ENCODE measurements at places on chromosomes 5 and 9.

- DNase-seq, result peak; percentile 44
Measured at GRCh38 chr9:108850293-108850897, 5.4 kb downstream of the ACTL7B start.

DNA sequence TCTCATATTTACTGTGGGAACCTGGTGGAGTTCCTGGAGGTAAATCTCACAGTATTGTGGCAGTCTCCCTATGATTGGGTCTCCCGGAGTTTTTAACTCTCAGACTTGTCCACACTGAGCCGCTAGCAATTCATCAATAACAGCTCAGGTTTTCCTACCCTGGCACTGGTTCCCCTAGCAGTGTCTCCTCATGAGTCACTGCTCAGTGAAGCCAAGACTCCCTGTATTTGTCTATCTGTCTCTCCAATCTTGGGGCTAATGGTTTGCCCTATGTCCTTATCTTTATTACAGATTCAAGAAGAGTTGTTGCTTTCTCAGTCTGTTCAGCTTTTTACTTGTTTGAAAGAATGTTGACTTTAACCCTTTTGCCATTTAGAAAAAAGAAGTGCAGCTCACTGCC is 176.7 kb upstream of the FGF10 start:
- DNase-seq, result no peak

DNA sequence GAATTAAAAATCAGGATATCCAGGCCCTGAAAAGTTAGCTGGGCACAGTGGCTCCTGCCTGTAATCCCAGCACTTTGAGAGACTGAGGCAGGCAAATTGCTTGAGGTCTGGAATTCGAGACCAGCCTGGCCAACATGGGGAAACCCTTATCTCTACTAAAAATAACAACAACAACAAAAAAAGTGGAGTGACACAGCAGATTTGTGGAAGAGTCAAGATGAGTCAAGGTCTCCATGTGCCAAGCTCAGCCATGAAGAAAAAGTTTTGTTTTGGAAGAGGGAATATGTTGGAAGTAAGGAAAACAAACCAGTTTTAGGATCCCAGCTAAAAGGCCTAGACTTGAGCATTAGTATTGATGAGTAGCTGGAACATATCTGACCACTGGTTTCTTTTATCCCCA is 14.7 kb downstream of the LRRC70 start:
- peak; percentile 35 for DNase-seq

DNA sequence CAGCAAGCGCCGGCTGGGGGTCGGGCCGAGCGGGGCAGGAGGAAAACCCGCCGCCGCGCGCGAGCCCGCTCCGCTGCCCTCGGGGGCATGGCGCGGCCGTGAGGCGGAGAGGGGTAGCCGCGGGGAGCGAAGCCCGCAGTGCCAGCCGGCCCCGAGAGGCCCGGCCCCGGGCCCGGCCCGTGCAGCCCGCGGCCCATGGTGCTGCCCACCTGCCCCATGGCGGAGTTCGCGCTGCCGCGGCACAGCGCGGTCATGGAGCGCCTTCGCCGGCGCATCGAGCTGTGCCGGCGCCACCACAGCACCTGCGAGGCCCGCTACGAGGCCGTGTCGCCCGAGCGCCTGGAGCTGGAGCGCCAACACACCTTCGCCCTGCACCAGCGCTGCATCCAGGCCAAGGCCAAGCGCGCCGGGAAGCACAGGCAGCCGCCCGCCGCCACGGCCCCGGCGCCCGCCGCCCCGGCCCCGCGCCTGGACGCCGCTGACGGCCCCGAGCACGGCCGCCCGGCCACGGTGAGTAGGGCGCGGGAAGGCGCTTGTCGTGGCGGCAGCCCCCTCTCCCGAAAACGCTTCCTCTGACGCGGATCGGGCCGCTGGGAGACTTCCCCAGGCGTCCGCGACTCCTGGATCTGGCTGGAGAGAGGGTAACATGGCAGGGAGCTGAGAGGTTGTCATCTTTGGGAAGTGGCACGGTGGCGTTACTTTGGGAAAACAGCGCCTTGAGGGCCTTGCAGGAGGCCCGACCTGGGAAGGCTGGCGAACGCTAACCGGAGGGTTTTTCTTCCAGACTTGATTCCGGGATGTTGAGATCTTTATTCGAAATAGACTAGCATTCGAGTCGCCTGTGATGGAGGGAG is 523 bp downstream of the MAML1 start:
- DNase-seq, result peak; percentile 52

- DNase-seq, result no peak
Measured at GRCh38 chr9:112945620-112946208, 55.0 kb upstream of the SLC46A2 start.

GRCh38 chr5:179225387-179225786 is 119.9 kb downstream of the ADAMTS2 start:
- DNase-seq, result no peak

GRCh38 chr5:80240368-80240986 is 15.4 kb downstream of the SERINC5 start:
- DNase-seq, result no peak

DNA sequence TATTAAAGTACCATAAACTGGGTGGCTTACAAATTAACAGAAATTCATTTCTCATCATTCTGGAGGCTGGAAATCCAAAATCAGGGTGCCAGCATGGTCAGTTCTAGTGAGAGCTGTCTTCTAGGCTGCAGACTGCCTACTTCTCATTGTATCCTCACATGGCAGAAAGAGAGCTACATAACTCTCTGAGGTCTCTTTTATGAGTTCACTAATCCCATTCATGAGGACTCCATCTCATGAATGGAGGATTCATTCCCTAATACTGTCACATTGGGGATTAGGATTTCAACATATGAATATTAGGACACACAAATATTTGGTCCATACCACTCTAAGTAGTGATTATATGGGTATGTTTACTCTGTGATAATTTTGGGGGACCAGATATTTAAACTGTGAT is 84.0 kb downstream of the ERP44 start:
- DNase-seq, result no peak

Data from ELR (cell line).